D341Med (cell line): ENCODE measurements at places on chromosomes 4 and X.

- peak; percentile 29 for DNase-seq
Observed at GRCh38 chr4:101711590-101712260, 78.8 kb upstream of the BANK1 start.

DNA sequence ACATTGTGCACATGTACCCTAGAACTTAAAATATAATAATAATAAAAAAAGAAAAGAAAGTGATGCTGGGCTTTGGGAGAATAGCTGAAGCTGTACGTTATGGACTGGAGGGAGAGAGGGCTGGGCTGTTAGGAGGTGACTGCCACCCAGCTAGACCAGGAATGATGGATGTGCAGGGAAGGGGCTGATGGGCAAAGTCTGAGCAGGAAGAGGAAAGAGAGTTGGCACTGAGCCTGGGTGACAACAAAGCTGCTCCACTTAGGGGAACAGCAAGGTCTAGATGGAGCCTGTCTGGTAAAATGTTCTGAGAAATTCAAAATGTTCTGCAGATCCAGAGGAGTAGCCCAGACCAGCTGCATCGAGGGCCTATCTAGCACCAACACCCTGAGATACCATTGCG is 32.3 kb downstream of the MED28 start:
- no peak for DNase-seq

- no peak for DNase-seq
Observed at GRCh38 chr4:19739101-19739651, 512.5 kb upstream of the SLIT2 start.

DNA sequence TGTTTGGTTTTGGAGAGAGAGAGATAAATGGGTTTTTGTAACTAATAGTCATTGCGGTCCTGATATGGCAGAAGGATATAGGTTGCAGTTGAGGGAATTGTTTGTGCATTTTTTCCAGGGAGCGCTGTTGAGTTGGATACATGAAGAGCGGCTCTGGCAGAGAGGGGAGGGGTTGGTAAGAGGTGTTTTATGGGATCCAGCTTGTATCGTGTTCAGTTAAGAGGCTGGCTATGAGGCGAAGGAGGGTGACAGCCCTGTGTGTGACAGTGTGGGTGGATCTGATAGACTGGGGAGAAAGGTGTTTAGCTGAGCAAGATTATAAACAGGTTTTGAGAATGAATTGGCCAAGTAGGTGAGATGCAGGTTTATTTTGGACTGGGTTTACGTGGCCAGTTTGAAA is 1.5 kb downstream of the SPANXN4 start:
- no peak for DNase-seq

DNA sequence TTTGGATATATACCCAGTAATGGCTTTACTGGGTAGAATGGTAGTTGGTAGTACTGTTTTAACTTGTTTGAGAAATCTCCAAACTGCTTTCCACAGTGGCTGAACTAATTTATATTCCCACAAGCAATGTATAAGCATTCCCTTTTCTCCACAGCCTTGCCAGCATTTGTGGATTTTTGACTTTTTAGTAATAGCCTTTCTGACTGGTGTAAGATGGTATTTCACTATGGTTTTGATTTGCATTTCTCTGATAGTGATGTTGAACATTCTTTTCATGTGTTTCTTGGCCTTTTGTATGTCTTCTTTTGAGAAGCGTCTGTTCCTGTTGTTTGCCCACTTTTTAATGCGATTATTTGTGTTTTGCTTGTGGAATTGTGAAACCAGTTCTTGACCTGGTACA is 290.5 kb downstream of the BMPR1B start:
- DNase-seq: no peak

- no peak for DNase-seq
Observed at GRCh38 chrX:121635141-121635540, 587.7 kb downstream of the GLUD2 start.

GRCh38 chr4:1578251-1578773 is 105.8 kb downstream of the FAM53A start:
- no peak for DNase-seq

GRCh38 chrX:150897421-150898320 is 797 bp downstream of the CD99L2 start:
- peak; percentile 18 for DNase-seq

DNA sequence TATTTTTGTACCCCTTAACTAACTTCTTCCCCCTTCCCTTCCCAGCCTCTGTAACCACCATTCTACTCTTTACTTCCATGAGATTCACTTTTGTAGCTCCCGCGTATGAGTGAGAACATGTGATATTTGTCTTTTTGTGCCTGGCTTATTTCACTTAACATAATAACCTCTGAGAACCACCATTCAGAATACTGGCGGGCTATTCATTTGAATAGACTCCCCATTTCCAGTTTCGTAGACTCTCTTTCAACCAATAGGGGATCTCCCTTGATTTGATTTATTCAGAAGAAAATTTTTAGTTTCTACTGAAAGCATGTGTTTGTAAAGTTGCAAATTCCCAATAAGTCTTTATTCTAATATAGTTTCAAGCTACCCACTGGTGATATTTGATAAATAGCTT is 117.2 kb downstream of the GATB start:
- no peak for DNase-seq

- no peak for DNase-seq
Observed at GRCh38 chr4:51907006-51907669, 64.2 kb downstream of the DCUN1D4 start.

DNA sequence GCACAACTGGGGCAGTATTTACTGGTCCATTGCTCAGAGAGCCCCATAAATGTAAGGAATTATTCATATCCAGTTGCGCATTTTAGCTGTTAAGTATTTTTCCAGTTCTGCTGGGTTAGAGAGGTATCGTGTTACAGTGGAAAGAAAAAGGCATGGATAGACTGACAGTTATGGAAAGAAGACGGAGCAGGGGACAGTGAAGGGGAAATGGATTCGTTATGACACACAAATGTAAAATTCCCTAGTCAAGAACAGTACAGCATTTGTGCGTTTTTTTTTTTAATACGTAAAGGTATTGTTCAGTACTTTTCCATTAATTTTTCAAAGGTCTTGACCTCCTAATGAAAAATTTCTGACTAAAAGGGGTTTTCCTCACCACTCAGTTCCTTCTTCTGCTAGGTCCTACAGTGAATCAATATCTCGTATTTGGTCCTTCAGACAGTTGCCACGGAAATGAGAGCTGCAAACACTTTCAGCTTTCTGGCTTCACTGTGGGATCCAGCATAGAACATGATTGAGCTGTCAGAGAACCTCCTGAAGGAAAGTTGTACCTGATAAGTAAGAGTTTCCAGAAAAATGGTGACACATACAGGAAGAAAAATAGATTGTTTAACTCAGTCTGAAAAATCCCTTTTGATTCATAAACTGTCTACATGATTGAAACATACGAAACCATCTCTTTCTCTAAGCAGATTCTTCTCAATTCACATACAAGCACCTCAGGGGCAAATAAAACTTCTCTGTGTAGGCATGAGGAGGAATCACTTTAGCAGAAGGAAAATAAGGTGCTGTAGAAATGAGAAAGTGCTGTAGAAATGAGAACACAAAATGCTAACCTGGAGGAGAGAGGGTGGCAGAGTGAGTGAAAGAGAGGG is 21.8 kb upstream of the BBS12 start:
- DNase-seq: no peak

DNA sequence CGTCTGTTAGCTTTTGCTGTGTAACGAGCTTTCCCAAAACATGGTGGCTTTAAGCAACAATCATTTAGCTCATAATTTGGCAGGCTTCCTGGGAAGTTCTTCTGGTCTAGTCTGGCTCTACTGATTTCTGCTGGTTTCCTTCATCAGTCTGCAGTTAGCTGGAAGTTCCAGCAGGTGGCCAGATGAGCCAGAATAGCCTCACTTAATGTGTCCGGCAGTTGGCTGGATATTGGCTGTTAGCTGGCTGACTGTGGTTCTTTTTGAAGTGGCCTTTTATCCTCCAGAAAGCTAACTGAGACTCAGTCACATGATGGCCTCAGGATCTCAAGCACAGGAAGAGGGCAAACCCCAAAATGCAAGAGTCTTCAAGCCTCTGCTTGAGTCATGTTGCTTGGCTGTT is 34.9 kb downstream of the FTHL17 start:
- DNase-seq: peak; percentile 43

DNA sequence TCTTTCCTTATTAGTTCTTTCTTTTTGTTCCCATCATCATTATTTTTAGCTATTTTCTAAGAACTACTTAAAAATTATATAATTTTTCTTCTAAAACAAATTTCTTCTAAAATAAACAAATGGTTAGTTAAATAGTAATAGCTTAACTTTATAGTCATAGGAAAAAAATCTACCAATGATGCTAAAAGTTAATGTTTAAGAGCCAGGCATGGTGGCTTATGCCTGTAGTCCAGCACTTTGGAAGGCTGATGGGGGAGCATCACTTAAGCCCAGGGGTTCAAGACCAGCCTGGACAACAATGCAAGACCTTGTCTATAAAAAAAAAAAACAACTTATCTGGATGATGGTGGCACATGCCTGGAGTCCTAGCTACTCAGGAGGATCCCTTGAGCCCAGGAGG is 127.1 kb upstream of the ANXA3 start:
- DNase-seq: no peak

GRCh38 chrX:131746491-131746968 is 202.7 kb downstream of the OR13H1 start:
- DNase-seq: no peak

DNA sequence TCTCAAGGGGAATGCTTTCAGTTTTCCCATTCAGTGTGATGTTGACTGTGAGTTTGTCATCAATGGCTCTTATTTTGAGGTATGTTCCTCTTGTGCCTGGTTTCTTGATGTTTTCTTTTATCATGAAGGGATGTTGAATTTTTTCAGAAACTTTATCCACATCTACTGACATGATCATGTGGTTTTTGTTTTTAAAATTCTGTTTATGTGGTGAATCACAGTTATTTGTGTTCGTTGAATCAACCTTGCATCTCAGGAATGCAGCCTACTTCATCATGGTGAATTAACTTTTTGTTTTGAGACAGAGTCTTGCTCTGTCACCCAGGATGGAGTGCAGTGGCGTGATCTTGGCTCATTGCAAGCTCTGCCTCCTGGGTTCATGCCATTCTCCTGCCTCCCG is 263.1 kb upstream of the KLF3 start:
- no peak for DNase-seq

- DNase-seq: no peak
Observed at GRCh38 chr4:44740201-44740600, 13.8 kb upstream of the GNPDA2 start.

GRCh38 chr4:148445860-148446330 is 3.7 kb upstream of the NR3C2 start:
- DNase-seq: no peak

GRCh38 chr4:165654556-165654955 is 218.5 kb upstream of the TLL1 start:
- DNase-seq: no peak

- no peak for DNase-seq
Observed at GRCh38 chrX:151359341-151359740, 37.7 kb upstream of the VMA21 start.

GRCh38 chr4:156052116-156052515 is 98.5 kb upstream of the CTSO start:
- no peak for DNase-seq

- no peak for DNase-seq
Observed at GRCh38 chrX:6990552-6991193, 156.8 kb upstream of the STS start.

GRCh38 chr4:88240297-88240714 is 44.1 kb downstream of the PPM1K start:
- DNase-seq: no peak

DNA sequence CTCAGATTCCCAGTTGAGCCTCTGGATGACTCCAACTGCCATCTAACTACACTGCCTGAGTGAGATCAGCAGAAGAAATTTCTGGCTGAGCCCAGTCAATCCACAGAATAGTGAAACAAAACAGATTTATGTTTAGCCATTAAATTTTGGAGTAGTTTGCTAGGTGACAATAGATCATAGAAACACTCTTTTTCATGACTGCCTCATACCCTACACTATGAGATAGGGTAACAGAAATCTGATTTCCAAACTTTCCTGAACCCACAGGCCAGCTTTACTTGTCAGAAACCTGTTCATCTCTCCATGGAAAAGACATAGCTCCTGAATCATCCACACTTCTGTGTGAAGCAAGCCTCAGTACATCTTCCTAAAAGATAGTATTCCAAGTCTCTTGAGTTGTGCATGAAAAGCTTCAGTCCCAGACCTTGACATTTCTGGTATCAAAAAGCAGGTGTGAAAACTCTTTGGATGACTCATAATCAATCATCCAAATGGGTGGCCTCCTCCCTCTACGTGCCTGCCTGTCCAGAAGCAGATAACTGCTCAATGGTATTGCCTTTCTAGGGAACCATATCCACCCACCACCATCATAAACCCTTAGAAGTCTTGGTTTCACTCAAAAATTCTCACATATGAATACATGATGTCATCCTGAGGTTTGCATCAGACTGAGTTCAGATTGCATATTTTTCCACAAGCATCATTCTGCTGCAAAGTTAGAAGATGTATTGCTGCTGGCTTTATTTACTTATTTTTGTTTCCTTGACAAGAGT is 47.5 kb upstream of the RAP2C start:
- no peak for DNase-seq

- DNase-seq: no peak
Observed at GRCh38 chr4:128345650-128346049, 58.0 kb upstream of the PGRMC2 start.

DNA sequence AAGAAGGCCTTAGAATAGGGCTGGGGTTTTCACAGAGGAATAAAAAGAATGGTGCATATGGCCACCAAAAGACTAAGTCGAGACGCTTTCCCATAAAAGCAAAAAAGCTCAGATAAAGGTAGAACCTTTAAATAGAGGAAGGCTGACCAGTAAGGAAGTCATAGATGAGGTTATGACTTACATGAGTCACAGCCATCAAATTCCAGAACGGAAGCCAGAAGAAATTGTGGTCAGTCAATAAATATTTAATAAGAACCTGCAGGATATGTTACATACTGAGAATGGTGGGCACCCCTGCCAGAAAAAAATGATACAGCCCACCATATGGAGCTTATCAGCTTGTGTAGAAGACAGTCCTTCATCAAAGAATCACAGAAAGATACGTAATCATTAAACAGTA is 120.1 kb downstream of the MANBA start:
- no peak for DNase-seq

GRCh38 chr4:100581337-100581736 is 63.5 kb upstream of the EMCN start:
- no peak for DNase-seq

DNA sequence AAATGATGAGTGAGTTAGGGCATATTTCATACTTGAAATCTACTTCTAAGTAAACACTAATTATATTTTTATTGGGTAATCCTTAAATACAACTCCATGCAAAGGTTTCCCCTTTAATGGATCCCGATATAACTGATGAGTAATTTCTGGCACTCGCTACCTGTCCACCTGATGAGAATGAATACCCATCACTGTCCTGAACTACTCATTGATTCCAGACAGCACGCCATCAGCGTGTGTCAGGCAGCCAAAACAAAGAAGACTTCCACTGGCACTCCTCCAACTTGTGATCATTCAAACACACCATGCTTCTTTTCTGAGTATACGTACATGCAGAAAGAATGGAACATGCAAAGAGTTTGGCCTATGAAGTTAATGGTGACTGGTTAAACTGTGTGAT is 69.4 kb downstream of the HCCS start:
- no peak for DNase-seq

GRCh38 chr4:88819818-88820697 is 122.4 kb upstream of the NAP1L5 start:
- no peak for DNase-seq

GRCh38 chr4:175562542-175562941 is 249.5 kb downstream of the GPM6A start:
- DNase-seq: no peak

- DNase-seq: no peak
Observed at GRCh38 chr4:155428128-155428527, 51.4 kb upstream of the MAP9 start.
